ENCODE measurements at places on chromosomes 11 and 22.

GRCh38 chr22:35197071-35197470, 60.2 kb upstream of the HMGXB4 start:
- DNase-seq = no peak

DNA sequence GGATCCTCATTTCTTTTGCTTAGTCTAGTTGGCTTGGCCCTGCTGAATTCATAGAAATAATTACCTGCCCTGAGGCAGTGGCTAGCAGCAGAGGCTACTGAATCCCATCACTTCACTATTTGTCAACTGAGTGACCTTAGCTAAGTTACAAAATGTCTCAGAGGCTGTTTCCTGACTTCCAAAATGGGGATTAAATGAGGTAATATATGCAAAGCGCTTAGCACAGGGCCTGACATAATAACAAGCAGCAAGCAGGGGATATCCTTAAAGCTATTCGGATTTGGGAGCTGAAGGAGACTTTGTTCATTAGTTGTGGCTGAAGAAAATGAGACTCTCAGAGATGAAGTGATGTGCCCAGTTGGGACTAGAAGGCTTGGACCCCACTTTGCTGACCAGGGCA, 2.8 kb downstream of the NRGN start:
- no peak for DNase-seq

- no peak for DNase-seq
These were observed 6.8 kb upstream of the MS4A5 start for GRCh38 chr11:60422609-60423008.

- DNase-seq = no peak
These were observed 13.2 kb downstream of the FZD4 start for GRCh38 chr11:86941871-86942599.

DNA sequence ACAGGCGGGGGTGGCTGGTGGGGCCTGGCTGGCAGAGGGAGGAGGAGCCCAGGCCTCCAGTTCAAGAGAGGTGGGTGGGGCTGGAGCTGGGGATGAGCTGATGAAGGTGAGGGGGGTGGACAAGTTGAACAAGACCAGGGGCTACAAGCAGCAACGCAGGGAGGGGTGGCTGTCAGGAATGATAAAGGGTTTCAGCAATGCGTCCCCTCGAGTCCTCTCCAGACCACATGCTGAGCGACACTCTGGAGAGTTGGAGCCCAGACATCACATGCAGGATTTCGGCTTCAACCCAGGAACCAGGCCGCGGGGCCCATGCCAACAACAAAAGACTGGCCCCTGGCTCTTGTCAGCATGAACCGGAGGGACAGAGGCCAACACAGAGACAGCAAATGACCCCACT, 480.3 kb downstream of the BRD1 start:
- DNase-seq = no peak

DNA sequence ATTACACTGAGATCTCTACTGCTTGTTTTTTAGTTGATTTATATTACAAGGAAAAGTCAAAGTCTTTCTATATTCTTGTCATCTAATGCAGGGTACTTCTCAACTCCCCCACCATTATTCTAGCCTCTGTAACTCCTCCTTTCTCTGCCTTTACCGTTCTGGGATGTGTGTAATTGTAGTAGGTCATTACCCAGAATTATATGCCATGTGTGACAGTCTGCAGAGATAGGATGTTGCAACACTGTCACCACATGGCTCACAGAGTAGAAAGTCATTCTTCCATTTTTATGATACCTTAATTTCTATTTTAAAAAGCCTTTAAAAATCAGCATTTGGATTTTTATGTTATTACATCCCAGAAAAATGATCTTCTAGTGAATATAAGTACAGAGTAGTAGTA, 32.7 kb downstream of the ZNF143 start:
- no peak for DNase-seq

GRCh38 chr11:87063982-87064381, 26.2 kb downstream of the TMEM135 start:
- no peak for DNase-seq

- DNase-seq = no peak
These were observed 42.5 kb downstream of the AP2A2 start for GRCh38 chr11:967995-968751.

GRCh38 chr22:39317084-39317774, 2.2 kb downstream of the RPL3 start:
- DNase-seq = no peak

- no peak for DNase-seq
These were observed 8.5 kb downstream of the HMBS start for GRCh38 chr11:119092880-119093842.

- DNase-seq = no peak
These were observed 55.3 kb downstream of the C22orf42 start for GRCh38 chr22:32103658-32104315.

DNA sequence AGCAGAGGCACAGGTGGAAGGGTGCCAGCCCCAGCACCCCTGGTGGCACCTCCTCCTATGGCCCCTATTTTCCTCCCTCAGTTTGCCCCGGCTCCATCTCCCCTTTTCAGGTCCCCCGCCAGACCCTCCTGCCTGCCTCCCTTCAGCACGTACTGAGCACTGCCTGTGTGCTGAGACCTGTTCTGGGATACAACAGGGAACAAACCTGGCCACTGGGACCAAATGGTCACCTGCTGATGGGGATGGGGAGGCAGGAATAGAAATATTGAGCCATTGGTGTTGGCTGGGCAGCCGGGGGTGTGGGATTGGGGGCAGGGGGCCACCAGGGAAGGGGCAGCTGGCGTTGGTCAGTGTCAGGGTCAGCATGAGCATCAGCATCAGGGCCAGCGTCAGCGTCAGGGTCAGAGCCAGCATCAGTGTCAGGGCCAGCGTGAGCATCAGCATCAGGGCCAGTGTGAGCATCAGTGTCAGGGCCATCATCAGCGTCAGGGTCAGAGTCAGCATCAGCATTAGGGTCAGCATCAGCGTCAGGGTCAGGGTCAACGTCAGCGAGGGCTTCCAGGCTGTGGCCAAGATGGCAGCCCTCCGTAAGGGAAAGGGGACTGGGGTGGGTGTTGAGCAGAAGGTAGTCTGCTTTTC, 7.5 kb downstream of the ZNF74 start:
- DNase-seq = no peak

- DNase-seq = no peak
These were observed 13.6 kb upstream of the RANBP1 start for GRCh38 chr22:20102203-20102780.

- no peak for DNase-seq
These were observed 560.3 kb upstream of the CHORDC1 start for GRCh38 chr11:90783111-90783510.

DNA sequence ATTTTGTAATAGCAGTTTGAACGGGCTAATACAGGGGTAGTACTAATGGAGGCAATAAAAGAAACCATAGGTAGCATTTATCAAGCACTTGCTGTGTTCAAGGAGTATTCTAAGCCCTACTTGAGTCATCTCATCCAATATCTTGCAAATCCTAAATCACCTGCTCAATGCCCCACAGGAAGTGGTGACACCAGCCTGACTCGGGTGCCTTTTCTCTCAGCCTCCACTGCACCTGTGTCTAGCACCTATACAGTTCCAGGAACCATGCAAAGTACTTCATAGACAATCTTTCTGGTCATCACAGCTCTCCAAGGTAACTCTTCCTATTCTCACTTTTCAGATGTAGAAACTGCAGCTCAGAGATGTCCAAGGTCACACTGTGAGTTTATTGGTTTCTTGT, 98.0 kb downstream of the PRR5L start:
- DNase-seq = no peak

- no peak for DNase-seq
These were observed 10.1 kb downstream of the RAC2 start for GRCh38 chr22:37233751-37234631.

DNA sequence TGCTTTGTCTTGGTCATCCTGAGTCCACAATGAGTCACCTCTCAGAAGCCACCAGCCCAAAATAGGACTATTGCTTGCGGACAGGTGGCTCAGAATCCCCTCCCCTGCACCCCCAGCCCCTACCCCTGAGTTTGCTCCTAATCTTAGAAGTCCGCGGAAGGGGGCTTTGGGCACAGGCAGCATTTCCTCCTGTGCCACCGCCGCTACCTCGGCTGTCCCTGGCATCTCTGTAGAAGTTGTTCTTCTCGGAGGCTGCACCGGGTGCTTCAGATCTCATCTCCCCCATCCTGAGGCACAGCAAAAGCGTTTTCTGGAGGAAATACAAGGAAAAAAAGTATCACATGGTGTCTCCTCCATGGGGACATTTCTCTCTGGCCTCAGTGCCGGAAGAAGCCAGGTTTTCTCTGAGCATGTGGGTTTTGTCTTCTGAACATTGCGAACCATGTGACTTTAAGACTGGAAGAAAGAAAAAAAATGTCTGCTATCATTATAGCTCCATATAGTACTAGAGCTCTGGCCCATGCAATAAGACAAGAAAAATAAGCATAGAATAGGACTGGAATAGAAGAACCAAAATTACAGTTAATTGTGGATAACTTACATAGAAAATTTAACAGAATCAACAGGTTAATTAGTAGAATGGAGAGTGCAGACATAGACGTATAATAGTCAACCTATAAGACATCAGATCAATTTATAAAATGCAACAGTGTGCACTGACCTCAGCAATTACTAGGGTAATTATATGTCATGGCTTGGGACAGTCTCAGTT, 63.2 kb downstream of the SHISAL1 start:
- no peak for DNase-seq

DNA sequence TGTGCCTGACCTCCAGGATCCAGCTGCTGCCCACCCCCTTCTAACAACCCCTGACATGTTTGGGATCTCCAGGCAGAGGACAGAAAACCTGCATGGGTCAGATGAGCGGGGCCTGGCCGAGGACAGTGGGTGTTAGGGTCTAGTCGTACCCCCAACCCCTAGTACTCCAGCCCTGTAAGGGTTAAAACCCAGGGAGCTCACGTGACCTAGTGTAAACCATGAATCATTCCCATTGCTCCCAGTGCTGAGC, 89.1 kb upstream of the CRYBB3 start:
- no peak for DNase-seq

- no peak for DNase-seq
These were observed 456 bp upstream of the PARVB start for GRCh38 chr22:44023404-44024287.

GRCh38 chr11:2531277-2531986, 86.6 kb downstream of the KCNQ1 start:
- DNase-seq = peak; percentile 54

GRCh38 chr22:42262964-42263363, 7.5 kb downstream of the TCF20 start:
- no peak for DNase-seq

- DNase-seq = no peak
These were observed 94.1 kb downstream of the CACNA1I start for GRCh38 chr22:39664485-39665200.

DNA sequence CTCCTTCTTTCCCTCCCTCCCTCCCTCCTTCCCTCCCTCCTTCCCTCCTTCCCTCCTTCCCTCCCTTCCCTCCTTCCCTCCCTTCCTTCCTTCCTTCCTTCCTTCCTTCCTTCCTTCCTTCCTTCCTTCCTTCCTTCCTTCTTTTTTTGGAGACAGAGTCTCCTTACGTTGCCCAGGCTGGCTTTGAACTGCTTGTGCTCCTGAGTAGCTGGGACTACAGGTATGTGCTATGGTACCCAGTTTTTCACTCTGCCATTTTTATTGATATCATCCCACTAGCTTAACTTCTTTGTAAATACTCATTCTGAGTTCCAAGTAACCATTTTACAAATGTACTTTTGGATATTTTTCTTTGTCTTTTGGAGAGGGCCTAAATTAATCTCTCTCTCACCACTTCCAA, 336.8 kb upstream of the DDI1 start:
- DNase-seq = no peak

- no peak for DNase-seq
These were observed at the start of gene SCN4B for GRCh38 chr11:118152552-118153471. TSS of gene SCN4B (minus strand) at chr11:118152823. CDS start at chr11:118152673, 150 bp downstream.

- peak; percentile 74 for DNase-seq
These were observed 17.8 kb upstream of the WNT7B start for GRCh38 chr22:45994491-45995404.

DNA sequence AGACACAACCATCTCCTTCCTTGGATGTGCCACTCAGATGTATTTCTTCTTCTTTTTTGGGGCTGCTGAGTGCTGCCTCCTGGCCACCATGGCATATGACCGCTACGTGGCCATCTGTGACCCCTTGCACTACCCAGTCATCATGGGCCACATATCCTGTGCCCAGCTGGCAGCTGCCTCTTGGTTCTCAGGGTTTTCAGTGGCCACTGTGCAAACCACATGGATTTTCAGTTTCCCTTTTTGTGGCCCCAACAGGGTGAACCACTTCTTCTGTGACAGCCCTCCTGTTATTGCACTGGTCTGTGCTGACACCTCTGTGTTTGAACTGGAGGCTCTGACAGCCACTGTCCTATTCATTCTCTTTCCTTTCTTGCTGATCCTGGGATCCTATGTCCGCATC, 489 bp downstream of the OR10A4 start:
- DNase-seq = no peak

DNA sequence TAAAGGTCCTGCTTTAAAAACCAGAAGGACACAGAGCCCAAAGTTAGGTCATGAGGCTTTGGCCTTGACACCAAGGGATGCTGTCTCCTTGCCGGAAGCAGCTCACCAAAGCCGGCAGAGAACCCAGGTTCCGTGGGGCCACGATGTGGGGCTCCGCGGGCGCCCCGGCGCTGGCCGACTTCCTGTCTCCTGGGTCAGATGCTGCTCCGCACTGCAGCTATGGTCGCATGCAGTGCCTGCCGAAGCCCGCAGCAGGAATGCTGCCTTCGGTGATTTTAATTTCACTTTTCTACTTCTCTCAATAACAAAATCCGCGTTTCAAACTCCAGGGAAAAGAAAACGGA, 454 bp upstream of the OTUB1 start:
- peak; percentile 78 for DNase-seq

DNA sequence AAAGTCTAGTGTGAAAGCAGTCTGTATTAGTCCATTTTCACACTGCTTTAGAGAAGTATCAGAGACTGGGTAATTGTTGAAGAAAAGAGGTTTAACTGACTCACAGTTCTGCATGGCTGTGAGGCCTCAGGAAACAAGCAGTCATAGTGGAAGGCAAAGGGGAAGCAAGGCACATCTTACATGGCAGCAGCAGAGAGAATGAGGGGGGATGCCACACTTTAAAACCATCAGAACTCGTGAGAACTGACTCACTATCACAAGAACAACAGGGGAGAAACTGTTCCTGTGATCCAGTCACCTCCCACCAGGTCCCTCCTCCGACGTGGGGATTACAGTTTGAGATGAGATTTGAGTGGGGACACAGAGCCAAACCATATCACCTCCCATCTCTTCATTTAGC, 13.8 kb upstream of the TUBA8 start:
- DNase-seq = no peak

- no peak for DNase-seq
These were observed 290.7 kb upstream of the MPPED2 start for GRCh38 chr11:30876663-30877396.

GRCh38 chr11:79167510-79168188, 273.2 kb downstream of the TENM4 start:
- no peak for DNase-seq

DNA sequence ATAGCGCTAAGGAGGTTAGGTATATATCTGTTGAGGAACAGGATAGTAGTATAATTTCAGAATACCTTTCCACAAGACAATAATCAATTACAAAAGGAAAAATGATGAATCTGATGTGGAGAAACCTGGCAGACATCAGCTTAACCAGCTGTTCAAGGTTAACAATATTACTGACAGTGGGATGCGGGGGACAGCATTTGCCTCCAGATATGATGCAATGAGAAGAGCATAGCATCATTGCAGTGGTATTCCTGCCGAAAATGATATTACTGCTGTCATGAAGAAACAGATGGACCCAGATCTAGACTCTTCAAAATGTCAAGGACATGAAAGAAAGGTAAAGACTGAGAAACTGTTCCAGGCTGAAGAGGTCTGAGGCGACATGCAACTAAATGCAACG, 49.7 kb downstream of the RBFOX2 start:
- DNase-seq = no peak

- no peak for DNase-seq
These were observed 119.9 kb upstream of the RASSF10 start for GRCh38 chr11:12889243-12889642.

GRCh38 chr11:134676516-134677287, 264.7 kb upstream of the B3GAT1 start:
- DNase-seq = no peak

Measured in CD8-positive, alpha-beta T cell (primary cell).